ENCODE measurements at places on chromosomes 2 and 18. TPM values are rescaled to one million over a fixed set of nuclear protein-coding genes. Genes with fewer than 3 reads are reported as not detected.

The TWIST2 gene
- total RNA-seq: 18.6 TPM

The SLC14A1 gene
- total RNA-seq: not detected

The AMER3 gene
- not detected for total RNA-seq

The KLHL41 gene
- total RNA-seq: 0.30 TPM

The ANKAR gene
- total RNA-seq: 0.82 TPM

Data from A549 treated with CpdA at 1 μM for 4 hours (cell line).